ENCODE measurements at places on chromosomes 12 and 14. TPM values are rescaled to one million over a fixed set of nuclear protein-coding genes. Genes with fewer than 3 reads are reported as not detected.

The KRT3 gene
- polyA plus RNA-seq, result not detected

The PHLDA1 gene
- 36.2 TPM for polyA plus RNA-seq

The CAPZA3 gene
- not detected for polyA plus RNA-seq

The SLCO1B1 gene
- not detected for polyA plus RNA-seq

The DEPDC4 gene
- 1.5 TPM for polyA plus RNA-seq

The SYT10 gene
- polyA plus RNA-seq, result not detected

The MYF5 gene
- polyA plus RNA-seq, result not detected

The LMNTD1 gene
- 0.58 TPM for polyA plus RNA-seq

The CLEC4D gene
- polyA plus RNA-seq, result not detected

The DDHD1 gene
- 10.5 TPM for polyA plus RNA-seq

The TCL1B gene
- not detected for polyA plus RNA-seq

The FAM90A1 gene
- polyA plus RNA-seq, result not detected

The GPR162 gene
- 0.14 TPM for polyA plus RNA-seq

Data from GM23248 (cell line).